ENCODE measurements at places on chromosomes 7 and 10.

- DNase-seq, result no peak
Observed at GRCh38 chr7:83173664-83174063, 11.0 kb upstream of the PCLO start.

GRCh38 chr10:48550977-48551376 is 53.9 kb downstream of the ARHGAP22 start:
- DNase-seq, result no peak

GRCh38 chr7:142112086-142112485 is 568 bp downstream of the MGAM2 start:
- DNase-seq, result no peak

- no peak for DNase-seq
Observed at GRCh38 chr7:4745971-4746919, 29.2 kb upstream of the AP5Z1 start.

GRCh38 chr7:117134411-117134810 is 181.1 kb downstream of the ST7 start:
- DNase-seq, result no peak

DNA sequence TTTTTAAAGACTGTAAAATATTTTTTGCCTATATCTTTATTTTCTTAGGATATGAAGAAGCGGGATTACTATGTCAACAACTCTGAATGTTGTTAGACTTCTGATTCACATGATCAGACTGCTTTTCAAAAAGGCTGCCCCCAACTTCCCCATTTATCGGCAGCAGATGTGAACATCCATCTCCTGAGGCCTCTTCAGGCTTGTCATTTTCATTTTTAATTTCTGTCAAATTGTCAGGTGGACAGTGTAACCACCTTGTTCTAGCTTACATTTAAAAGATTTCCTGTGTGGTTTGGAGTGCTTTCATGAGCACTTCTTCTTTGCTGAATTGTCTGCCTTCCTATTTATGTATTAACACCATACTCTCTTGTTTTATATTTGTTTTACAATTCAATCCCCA is 78.8 kb upstream of the GSDME start:
- no peak for DNase-seq

GRCh38 chr10:78038105-78038504 is 4.4 kb downstream of the RPS24 start:
- no peak for DNase-seq

DNA sequence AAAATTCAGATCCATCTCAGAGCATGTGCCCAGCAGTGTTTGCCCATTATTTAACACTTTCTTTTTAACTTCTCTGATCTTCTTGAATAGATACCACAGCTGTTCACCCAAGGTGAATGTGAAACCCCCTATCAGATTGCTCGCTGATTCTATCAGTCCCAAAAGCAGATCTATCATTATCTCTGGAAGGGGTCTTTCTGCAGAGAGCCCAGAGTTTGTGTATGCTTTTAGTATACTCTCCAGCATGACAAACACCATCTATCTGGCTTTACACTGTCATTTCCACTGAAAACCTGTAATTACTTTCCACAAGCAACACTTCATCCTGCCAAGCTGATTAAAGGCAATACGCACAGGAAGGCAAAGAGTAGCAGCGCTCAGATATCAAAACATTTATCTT is 168.2 kb downstream of the CACNA2D1 start:
- no peak for DNase-seq

GRCh38 chr7:4745265-4745919 is 30.0 kb upstream of the AP5Z1 start:
- DNase-seq, result no peak

DNA sequence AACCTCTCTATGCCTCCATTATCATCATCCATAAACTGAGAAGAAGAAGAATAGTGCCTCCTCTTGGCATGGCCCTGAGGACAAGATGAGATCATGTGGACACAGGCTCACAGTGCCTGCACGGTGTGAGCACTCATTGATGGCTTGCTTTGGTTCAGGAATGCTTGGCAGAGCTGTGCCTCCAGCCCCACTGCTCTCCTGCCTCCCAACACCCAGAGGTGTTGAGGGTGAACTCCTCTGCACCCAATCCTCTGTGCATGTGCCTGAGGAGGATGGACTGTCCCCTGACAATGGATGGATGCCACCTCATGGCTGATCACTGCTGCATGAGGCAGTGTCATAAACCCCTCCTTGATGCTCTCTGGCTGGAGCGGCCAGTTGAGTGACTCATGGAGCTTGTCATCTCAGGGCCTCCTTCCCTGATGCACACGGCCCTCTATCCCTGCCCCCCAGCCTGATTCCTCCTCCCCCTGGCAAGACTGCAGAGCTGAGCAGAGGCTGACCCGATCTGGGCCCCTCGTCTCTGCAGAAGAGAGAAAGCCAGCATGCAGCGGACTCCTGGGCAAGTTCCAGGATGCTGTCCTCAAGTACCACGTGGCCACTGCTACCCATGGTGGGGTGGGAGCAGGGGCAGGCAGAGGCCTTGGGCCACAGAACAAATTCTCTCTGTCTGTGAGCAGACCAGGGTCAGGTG is 136.3 kb downstream of the KCNMA1 start:
- DNase-seq, result peak; percentile 54

DNA sequence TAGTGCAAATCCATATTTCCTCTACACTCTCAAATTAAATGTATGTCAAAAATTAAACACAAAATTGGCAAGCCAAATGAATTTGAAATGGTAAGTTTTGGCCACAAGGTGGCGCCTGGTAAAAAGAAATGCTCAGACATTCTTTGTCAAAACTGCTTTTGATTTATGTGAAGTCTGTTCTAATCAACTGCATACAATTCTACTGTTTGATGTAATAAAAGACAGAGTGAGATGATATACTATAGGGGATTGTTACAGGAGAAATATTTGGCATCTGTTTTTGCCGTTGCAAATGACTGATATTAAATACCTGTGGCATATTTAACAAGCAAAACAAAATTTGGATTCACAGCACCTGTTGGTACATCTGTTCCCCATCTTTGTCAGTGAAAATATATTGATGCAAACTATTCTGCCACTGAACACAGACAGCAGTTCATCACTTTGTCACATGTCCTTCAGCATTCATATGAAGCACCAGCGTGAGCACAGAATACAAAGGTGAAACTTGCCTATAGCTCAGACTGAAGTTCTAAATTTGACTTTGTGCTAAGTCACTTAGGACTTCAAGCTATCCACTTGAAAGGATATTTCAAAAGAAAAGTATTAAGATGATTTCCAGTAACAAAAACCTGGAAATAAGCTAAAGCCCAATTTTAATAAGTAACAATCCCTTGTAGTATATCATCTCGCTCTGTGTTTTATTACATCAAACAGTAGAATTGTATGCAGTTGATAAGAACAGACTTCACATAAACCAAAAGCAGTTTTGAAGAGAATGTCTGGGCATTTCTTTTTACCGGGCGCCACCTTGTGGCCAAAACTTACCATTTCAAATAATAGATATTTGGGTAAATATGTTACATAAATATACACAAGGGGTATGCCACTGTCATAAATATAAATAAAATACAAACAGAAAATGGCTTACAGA is 10.2 kb upstream of the CH25H start:
- no peak for DNase-seq

DNA sequence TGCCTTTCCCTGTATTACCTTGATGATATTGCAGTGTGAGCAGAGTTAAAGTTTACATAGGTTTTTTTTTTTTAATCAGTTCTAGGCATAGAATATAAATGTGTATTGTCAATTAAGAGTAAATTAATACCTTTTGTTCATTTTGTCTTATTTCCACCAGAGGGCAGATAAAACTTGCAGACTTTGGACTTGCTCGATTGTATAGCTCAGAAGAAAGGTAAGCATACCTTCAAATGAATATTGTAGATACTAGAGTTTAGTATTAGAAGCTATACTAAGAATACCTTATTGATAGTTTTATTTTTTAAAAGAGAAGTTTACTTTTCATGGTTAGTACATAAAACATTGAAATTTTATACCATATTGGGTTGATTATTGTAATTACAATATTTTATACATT is 86.8 kb downstream of the MPLKIP start:
- no peak for DNase-seq

- peak; percentile 94 for DNase-seq
Observed at GRCh38 chr7:156907656-156908055, 14.7 kb upstream of the LMBR1 start.

DNA sequence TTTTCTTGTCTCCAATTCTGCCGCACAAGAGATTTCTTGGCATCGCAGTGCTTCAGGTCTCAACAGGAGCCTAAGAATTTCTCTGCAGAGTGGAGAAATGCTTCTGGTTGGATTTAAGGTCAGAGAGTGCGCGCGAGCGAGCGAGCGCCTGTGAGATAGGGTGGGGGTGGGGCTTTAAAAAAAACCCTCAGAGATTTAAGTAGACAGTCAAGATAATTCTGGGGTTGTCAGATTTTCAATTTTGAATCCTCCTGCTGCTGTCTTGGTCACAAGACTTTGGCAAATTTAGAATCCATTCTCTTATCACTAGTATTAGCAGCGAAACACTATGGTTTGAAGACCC is 49.7 kb downstream of the CPEB3 start:
- DNase-seq, result no peak

- DNase-seq, result no peak
Observed at GRCh38 chr7:18157233-18157632, 129.6 kb upstream of the PRPS1L1 start.

GRCh38 chr7:132486274-132486610 is 90.0 kb downstream of the PLXNA4 start:
- no peak for DNase-seq

GRCh38 chr7:102912742-102913141 is at the start of gene LRRC17:
LRRC17 (plus strand) TSS chr7:102913000; CDS start chr7:102933914, 20,914 bp downstream.
- no peak for DNase-seq

DNA sequence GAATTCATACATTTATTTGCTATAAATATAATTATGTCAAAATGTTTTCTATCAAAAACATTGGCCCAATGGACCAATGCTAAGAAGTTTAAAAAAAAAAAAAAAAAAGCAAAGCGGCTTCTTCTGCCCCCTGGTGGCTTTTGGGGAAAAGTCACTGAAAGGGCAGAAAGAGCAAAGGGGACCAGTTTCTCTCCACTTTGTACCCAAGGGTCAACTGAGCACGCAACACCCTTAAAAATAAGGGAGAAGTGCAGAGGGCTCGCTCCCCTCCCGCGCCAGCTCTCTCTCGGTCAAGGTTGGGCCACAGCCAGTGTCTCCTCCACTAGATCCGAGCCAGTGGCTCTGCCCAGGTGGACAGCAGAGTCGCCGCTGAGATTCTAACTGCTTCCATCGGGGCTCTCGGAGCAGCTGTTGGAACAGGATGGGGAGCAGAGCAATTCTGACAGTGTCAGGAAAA is 136.4 kb upstream of the FGFR2 start:
- no peak for DNase-seq

DNA sequence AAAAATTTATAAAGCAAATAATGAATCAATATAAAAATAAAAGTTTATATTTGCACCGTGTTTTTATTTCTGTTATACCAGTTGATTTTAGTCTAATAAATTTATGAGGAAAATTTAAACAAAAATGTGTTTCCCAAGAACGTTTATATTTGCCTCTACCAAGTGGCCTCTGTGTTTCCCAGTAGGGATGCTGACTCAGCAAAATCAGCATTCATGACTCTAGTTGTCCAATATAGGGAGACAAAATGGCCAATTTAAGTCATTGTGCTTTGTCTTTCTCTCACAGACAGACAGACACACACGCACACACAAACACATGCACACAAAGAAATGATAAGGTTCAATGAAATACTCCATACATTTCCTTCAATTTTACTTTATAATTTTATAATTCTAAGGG is 942.5 kb upstream of the ZWINT start:
- no peak for DNase-seq

GRCh38 chr10:68371604-68372003 is 35.5 kb downstream of the RUFY2 start:
- no peak for DNase-seq

DNA sequence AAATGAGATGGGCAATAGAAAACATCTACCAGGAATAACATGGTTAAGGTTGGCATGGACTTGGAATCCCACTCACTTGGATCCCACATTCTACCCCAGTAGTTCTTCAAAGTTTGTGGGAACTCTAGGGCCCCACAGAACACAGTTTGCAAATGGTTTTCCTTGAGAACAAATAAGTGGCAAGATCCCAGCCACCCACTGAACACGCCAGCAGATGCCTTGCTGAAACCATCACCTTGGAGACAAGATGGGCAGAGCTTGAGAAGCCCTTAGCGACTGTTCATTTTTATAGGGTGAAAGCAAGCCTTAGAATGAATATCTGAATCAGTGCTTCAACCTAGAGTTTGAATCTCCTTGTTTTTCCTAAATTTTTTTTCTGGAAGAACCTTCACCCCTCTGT is 349.1 kb downstream of the RPS24 start:
- DNase-seq, result no peak

- no peak for DNase-seq
Observed at GRCh38 chr7:22628112-22628511, 98.9 kb upstream of the IL6 start.

DNA sequence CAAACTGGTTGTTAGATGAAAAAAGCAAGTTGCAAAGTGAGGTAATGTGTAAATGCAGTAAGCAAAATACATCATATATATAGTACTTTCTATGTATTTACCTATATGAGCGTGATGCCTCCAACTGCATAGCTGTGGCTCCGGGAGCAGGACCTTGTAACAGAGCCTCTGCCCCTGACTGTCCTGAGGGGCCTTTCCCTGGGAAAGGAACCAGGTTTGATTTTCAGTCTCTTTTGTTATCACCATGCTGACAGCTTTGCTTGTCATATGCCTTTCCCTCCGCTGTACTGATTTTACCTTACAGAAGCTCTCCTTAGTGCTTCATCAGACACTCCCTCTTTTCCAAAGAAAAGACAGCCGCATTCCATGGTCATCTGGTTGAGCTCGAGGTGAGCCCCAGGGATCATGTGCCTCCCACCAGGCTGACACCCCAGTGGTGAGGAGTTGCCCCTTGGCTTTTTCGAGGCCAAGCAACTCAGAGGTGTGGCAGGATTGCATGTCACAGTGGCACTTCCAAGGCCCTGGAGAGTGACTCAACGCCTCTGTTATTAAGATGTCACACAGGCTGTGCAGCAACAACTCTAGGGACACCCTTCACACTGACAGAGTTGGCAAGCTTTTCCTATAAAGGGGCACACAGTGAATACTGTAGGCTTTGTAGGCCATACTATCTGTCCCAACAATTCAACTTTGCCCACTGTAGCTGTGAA is 78.9 kb downstream of the ALOX5 start:
- DNase-seq, result no peak

DNA sequence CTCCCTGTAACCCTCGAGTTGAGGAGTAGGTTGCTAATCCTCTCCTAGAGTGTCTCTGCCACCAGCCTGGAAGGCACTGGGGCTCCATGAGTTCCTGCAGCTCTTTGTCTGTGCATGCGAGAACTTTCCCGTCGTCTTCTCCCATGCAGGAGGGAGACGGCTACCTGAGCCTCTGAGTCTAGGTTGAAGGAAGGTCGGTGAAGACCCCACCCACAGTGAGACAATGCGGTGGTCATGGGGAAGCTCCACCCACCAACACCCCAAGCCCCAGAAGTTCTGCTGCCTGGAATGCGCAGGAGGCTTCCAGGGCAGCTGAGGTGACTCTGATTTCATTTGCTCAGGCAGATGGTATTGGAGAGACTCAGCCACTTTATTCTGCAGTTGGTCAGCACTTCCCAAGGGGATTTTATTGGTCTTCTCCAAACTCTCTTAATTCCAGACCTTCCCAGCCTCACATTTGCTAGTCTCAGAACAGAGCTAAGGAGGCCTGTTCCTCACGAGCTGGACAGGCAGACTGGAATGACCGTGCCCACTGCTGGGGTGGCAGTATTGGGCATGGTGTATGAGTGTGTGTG is 36.5 kb downstream of the PTPRE start:
- DNase-seq, result no peak

Data from BJ (cell line).